ENCODE measurements at places on chromosomes 3 and 15. TPM values are rescaled to one million over a fixed set of nuclear protein-coding genes. Genes with fewer than 3 reads are reported as not detected.

The RPL15 gene
- 2,154 TPM for total RNA-seq

The SPINT1 gene
- 121 TPM for total RNA-seq

The CYFIP1 gene
- total RNA-seq = 95.7 TPM

The LIPH gene
- total RNA-seq = 0.03 TPM

The KY gene
- not detected for total RNA-seq

The MAGI1 gene
- 9.6 TPM for total RNA-seq

GRCh38 chr3:140529558-140529957 lies 148.3 kb upstream of the TRIM42 start:
- DNase-seq = no peak

DNA sequence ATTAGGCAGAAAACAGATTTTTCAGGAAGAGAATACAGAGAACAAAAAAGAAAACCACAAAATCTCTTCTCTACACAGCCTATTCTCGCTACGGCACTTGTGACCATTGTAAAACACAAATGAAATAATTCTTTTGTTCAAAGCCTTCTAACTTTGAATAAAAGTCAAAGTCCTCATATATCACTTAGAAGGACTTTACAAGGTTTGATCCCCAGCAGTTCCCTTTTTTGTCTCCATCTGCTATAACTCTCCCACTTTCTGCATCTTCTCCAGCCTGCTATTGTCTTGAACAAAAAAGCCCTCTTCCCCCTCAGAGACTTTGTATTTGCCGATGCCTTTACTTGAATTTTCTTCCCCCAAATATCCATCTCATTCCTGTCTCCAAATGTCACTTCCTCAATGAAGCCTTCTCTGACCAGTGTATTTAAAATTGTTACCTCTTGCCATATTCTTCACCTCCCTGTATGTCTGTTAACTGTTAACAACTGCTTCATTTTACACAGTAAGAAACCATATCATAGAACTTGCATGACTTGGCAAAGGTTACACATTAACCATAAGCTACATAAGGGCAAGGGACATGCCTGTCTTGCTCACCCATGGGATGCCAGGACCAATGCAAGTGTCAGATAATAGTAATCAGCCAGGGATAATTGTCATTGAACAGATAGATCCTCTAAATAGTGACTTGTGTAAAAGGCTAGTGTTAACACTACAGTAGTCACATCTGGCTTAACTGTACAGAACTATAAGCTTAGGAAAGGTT lies 122.4 kb downstream of the CBLB start:
- DNase-seq = no peak

- no peak for DNase-seq
Observed at GRCh38 chr3:151903501-151903991, 30.1 kb downstream of the SUCNR1 start.

DNA sequence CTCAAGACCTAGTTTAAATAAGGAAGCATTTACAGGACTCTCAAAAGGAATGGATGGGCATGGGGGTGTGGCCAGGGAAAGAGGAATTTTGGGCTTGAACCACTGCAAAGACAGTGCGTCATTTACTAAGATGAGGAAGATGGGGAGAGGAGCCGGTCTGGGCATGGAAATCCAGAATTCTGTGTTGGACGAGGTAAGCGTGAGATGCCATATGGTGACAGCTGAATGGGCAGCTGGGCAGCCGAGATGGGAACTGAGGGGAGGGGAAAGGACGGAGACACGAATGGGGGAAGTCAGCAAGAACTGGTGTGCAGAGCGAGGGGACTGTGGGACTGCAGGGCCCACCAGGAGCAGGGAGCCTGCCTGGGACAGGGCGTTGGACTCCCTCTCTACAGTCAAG lies 24.2 kb downstream of the TMEM44 start:
- no peak for DNase-seq

- peak; percentile 89 for DNase-seq
Observed at GRCh38 chr3:53238051-53238850, 17.6 kb downstream of the TKT start.

The UTS2B gene
- not detected for total RNA-seq

DNA sequence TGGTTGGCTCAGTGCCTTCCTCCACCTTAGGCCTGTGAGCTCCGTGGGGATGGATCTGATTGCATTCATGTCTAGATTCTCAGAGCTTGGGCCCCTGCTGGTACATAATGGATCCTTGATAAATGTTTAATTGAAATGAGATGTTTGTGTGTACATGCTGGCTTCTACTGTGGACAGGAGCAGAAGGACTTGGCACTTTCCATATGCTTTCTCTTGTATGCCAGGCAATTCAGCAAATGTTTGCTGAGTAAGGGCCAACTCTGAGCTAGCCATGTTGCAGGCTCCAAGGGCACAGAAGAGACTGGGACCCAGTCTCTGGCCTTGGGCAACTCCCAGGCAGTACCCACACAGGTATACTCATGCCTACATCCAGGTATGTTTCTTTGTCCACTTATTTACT lies 67.0 kb downstream of the RAB11A start:
- DNase-seq = no peak

The ROBO2 gene
- total RNA-seq = 0.75 TPM

The PLSCR2 gene
- not detected for total RNA-seq

The CAMP gene
- total RNA-seq = 0.27 TPM

DNA sequence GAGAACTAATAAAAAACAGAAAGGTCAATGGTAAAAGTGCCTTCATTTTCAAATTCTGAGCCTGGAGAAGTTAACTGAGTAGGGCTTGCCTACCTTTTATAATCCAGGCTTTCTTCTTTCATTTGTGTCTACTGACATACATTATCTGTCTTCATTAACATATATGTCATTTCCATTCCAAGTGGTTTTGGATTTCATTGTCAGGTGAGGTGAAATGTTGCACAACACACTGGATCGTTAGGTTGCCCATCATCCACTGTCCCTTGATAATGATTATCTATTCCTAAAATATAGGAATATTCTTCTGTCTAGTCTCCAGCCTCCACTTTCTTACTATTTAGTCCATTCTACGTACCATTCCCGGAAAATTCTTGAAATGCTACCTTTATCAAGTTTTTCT lies 55.0 kb upstream of the CP start:
- DNase-seq = no peak

DNA sequence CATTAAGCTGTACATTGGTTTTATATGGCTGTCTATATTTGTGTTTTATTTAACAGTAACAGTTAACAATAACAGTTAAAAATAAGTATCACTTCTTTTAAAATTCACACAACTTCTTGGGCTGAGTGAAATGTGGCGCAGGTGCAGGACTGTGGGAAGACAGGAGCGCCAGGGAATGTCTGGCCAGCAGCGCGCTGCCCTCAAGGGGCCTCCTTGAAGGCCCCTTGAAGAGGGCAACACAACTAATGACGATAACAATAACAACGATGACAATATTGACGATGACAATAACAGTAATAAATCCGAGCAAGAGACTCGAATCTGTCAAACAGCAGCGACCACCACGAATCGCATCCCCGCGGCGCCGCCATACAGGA lies 411 bp upstream of the PPP2R3A start:
- DNase-seq = peak; percentile 32

Measured in foreskin keratinocyte (primary cell).